Tibial nerve (tissue), 4 donors: ENCODE measurements at places on chromosomes 4 and X. TPM values are rescaled to one million over a fixed set of nuclear protein-coding genes. Genes with fewer than 3 reads are reported as not detected.

GRCh38 chr4:9849538-9849920 is 68.1 kb downstream of the DRD5 start:
- no peak for DNase-seq
- H3K27me3 ChIP-seq: no peaks in the 10 kb centered on the region
- no peaks in the 10 kb centered on the region for H3K4me1 ChIP-seq
- H3K4me3 ChIP-seq: no peak overlapping the region
- H3K27ac ChIP-seq: no peak overlapping the region
- no peaks in the 10 kb centered on the region for H3K36me3 ChIP-seq

DNA sequence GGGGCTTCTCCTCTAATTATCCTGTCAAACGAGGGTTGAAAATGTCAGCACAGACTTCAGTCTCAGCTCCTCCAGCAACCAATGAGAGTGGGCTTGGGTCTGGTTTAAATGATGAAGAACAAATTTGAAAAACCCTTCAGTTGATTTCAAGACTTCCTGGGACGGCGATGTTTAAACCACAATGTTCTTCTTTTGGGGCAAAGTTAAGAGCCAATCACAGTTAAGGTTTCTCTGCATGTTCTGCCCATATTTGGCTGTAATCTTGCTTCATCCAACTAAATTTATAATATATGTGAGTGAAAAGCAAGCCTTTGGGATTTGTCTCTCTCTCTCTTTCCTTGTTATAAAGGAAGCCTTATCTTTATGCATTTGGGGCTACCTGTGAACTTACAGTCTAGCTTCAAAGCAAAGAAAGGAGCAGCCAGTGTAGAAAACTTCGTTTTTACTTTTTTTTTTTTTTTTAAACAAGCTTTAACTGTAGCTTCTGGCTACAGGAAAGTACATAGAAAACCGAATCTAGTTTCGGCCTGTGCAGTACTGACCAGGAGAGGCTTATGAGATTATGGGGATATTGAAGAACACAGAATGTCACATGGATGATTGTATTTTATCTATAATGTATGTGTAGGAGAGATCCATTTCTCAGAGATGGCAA is 46.8 kb upstream of the FAM9C start:
- H3K36me3 ChIP-seq: no peaks in the 10 kb centered on the region
- DNase-seq: no peak
- H3K4me3 ChIP-seq: no peak overlapping the region

GRCh38 chrX:2677764-2678163 is 13.3 kb upstream of the CD99 start:
- no peak overlapping the region for H3K4me3 ChIP-seq
- no peaks in the 10 kb centered on the region for H3K4me1 ChIP-seq
- H3K27me3 ChIP-seq: no peaks in the 10 kb centered on the region
- no peaks in the 10 kb centered on the region for H3K36me3 ChIP-seq
- peak; percentile 45 for DNase-seq

DNA sequence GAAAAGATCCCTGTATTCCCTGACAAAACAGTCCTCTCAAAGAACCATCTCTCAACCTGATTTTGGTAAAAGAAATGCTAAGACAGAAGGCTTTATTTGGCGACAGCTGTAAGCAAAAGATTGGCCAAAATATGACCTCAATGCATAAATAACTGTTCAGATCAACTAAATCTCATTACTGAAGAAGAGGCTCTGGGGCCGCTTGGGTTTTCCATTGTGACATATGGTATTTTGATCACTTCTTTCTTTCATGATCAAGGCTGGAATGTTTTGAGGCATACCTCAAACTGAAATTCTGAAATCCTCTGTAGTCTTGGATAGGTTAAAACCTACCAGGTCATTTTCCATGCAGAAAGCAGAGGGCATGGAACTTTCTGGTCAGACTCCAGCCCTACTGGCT is 106.3 kb downstream of the C4orf51 start:
- H3K36me3 ChIP-seq: no peaks in the 10 kb centered on the region
- H3K4me1 ChIP-seq: no peaks in the 10 kb centered on the region
- H3K4me3 ChIP-seq: no peak overlapping the region
- no peaks in the 10 kb centered on the region for H3K27me3 ChIP-seq

- no peaks in the 10 kb centered on the region for H3K4me1 ChIP-seq
- H3K27ac ChIP-seq: no peak overlapping the region
- no peaks in the 10 kb centered on the region for H3K27me3 ChIP-seq
Measured at GRCh38 chr4:121025540-121025939, 46.8 kb downstream of the NDNF start.

DNA sequence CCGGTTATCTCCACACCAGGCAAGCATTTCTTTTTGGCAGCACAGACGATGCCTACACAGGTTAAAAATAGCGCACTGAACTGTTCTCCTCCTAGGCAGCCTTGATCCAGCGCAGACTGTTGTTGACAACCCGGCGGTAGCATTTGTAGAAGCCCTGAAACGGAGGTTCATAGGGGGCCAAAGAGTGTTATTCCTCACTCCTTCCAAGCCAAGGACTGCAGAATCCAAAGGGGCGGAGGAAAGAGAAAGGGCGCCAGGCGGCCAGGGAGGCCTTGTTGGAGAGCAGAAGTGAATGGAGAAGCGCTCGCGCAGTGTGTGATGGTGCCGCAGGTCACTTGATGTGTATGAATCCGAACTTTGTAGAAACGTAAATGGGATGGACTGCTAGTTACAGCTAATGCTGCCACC is 82.7 kb downstream of the TENM3 start:
- no peaks in the 10 kb centered on the region for H3K4me1 ChIP-seq
- H3K27ac ChIP-seq: no peak overlapping the region
- H3K36me3 ChIP-seq: no peaks in the 10 kb centered on the region
- DNase-seq: no peak

GRCh38 chr4:113440371-113440770 is 321.2 kb downstream of the CAMK2D start:
- no peak for DNase-seq
- H3K4me3 ChIP-seq: no peak overlapping the region
- peaks cover 21% of the 10 kb centered on the region for H3K4me1 ChIP-seq
- no peaks in the 10 kb centered on the region for H3K36me3 ChIP-seq

GRCh38 chr4:165715211-165715610 is 157.8 kb upstream of the TLL1 start:
- no peaks in the 10 kb centered on the region for H3K4me1 ChIP-seq
- H3K36me3 ChIP-seq: no peaks in the 10 kb centered on the region
- no peaks in the 10 kb centered on the region for H3K27me3 ChIP-seq
- no peak overlapping the region for H3K4me3 ChIP-seq
- H3K27ac ChIP-seq: no peak overlapping the region
- no peak for DNase-seq

- no peaks in the 10 kb centered on the region for H3K4me1 ChIP-seq
- H3K4me3 ChIP-seq: peak within 1 kb of the TSS; percentile 17
- peak; percentile 49 for DNase-seq
Measured at GRCh38 chrX:110795645-110796406, at the start of gene CHRDL1. TSS of gene CHRDL1 (minus strand) at chrX:110795817. CDS start at chrX:110792181, 3,636 bp downstream.

DNA sequence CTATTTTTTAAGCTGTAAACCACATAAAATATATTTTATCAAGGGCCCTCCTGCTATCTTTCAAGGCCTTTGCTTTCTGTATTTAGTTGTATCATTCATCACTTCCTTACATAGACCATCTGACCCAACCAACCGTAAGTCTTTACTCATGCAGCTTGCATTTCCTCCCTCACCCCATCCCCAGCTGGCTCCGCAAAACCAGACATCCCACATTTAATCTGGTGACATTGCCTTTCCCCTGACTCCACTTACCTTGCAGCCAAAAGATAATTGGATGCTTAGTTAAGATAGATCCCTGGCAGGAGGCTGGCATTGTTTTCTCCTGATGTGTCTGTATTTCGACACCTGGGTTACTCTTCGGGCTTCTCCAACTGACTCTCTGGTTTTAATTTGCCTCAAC is 183.7 kb upstream of the LDB2 start:
- no peak overlapping the region for H3K27ac ChIP-seq
- H3K4me1 ChIP-seq: no peaks in the 10 kb centered on the region
- no peak overlapping the region for H3K4me3 ChIP-seq

DNA sequence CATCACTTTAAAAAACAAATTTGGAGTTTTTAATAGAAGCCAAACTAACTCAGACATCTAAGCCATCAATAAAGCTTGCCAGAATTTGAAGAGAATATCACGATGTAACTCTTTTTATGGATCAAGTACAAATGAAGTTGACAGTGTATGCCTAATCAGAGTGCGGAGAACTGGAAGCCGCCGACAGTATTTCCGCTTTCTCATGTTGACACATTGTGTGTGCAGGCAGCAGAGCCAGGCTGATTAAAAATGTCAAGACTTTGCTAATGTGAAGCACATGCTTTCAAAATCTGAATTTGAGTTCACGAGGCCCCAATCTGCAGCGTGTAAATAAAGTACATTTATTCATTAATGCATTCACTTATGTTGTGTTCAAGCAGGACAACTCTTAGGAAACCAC is 161.2 kb downstream of the TENM3 start:
- H3K4me1 ChIP-seq: no peaks in the 10 kb centered on the region
- no peaks in the 10 kb centered on the region for H3K36me3 ChIP-seq
- DNase-seq: no peak
- no peak overlapping the region for H3K27ac ChIP-seq
- no peaks in the 10 kb centered on the region for H3K27me3 ChIP-seq

- H3K36me3 ChIP-seq: no peaks in the 10 kb centered on the region
- H3K27me3 ChIP-seq: no peaks in the 10 kb centered on the region
- H3K4me1 ChIP-seq: no peaks in the 10 kb centered on the region
- no peak for DNase-seq
- H3K4me3 ChIP-seq: no peak overlapping the region
Measured at GRCh38 chr4:176664964-176665363, 127.8 kb downstream of the VEGFC start.

DNA sequence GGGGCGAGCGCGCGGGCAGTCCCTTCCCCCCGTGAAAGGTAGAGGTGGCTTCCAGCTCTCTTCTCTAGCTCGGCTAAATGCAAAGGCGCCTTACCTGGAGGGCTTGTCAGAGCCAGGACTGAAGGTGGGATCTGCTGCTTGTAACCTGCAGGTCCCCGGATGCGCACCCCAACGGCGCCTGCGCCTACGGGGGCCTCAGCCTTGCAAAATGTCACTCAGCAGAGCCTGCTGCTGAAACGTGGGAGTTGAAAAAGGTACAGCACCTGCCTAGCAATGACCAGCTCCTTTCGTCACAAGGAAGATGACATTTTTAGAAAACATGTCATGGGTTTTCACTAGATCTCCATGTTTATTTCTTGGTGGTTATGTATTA is 583 bp downstream of the ABHD18 start:
- H3K27ac ChIP-seq: peak overlapping the region; percentile 96
- DNase-seq: peak; percentile 23
- H3K27me3 ChIP-seq: no peaks in the 10 kb centered on the region
- no peaks in the 10 kb centered on the region for H3K4me1 ChIP-seq

- peaks cover 4% of the 10 kb centered on the region for H3K4me1 ChIP-seq
- no peak overlapping the region for H3K4me3 ChIP-seq
- no peaks in the 10 kb centered on the region for H3K36me3 ChIP-seq
- DNase-seq: no peak
- H3K27me3 ChIP-seq: no peaks in the 10 kb centered on the region
- H3K27ac ChIP-seq: peak overlapping the region; percentile 74
Measured at GRCh38 chr4:113145519-113146291, 96.3 kb downstream of the ANK2 start.

- no peaks in the 10 kb centered on the region for H3K36me3 ChIP-seq
- no peak overlapping the region for H3K4me3 ChIP-seq
- no peak for DNase-seq
- H3K27me3 ChIP-seq: no peaks in the 10 kb centered on the region
- peaks cover 6% of the 10 kb centered on the region for H3K4me1 ChIP-seq
Measured at GRCh38 chrX:110143454-110144210, 140.7 kb downstream of the TMEM164 start.

DNA sequence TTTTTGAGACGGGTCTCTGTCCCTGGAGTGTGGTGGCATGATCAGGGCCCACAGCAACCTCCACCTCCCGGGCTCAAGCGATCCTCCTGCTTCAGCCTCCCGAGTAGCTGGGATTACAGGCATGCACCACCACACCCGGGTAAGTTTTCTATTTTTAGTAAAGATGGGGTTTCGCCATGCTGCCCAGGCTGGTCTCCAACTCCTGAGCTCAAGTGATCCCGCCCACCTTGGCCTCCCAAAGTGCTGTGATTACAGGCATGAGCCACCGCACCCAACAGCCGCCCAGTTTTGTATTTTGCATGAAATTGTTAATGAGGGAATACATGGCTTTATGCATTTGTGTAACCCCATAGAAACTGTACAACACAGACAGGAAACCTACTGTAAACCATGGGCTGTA is 2.8 kb upstream of the ARHGAP4 start:
- H3K27ac ChIP-seq: peak overlapping the region; percentile 40
- no peak overlapping the region for H3K4me3 ChIP-seq
- H3K36me3 ChIP-seq: no peaks in the 10 kb centered on the region
- no peak for DNase-seq
- peaks cover 13% of the 10 kb centered on the region for H3K27me3 ChIP-seq

The SCD5 gene
- 50.9 TPM for total RNA-seq

The AFF2 gene
- 13.2 TPM for total RNA-seq

The STATH gene
- not detected for total RNA-seq

The TMEM150C gene
- 18.8 TPM for total RNA-seq

The SLIT2 gene
- 43.2 TPM for total RNA-seq

The HERC5 gene
- total RNA-seq: 6.3 TPM

The SASH3 gene
- 20.4 TPM for total RNA-seq

The OTUD6A gene
- not detected for total RNA-seq

The PABPC1L2A gene
- not detected for total RNA-seq

The FOXP3 gene
- not detected for total RNA-seq

The REELD1 gene
- total RNA-seq: 2.0 TPM
